ENCODE measurements at places on chromosomes 5 and 9.

GRCh38 chr9:107486674-107487520 lies 2.7 kb downstream of the KLF4 start:
- DNase-seq, result no peak

- DNase-seq, result no peak
Observed at GRCh38 chr5:137114529-137114928, 384.6 kb downstream of the SPOCK1 start.

DNA sequence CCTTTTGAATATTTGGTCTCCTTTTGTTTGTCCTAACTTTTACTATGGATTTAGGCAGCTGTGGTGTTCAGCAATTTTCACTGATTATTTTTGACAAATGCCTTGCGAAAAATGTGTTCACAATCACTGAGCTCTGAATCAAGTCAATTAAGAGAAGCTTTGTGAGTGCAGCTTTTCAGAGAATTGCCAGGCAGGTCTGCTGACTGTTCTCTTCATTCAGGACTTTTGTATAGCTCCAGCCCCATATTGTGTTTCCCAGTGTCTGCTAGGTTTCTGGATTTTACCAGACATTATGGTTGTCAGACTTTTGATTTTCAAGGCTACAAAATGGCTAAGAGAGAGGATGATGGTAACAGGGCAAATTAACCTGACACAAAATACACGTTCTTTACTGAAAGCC lies 1055.9 kb downstream of the CDH18 start:
- DNase-seq, result no peak

DNA sequence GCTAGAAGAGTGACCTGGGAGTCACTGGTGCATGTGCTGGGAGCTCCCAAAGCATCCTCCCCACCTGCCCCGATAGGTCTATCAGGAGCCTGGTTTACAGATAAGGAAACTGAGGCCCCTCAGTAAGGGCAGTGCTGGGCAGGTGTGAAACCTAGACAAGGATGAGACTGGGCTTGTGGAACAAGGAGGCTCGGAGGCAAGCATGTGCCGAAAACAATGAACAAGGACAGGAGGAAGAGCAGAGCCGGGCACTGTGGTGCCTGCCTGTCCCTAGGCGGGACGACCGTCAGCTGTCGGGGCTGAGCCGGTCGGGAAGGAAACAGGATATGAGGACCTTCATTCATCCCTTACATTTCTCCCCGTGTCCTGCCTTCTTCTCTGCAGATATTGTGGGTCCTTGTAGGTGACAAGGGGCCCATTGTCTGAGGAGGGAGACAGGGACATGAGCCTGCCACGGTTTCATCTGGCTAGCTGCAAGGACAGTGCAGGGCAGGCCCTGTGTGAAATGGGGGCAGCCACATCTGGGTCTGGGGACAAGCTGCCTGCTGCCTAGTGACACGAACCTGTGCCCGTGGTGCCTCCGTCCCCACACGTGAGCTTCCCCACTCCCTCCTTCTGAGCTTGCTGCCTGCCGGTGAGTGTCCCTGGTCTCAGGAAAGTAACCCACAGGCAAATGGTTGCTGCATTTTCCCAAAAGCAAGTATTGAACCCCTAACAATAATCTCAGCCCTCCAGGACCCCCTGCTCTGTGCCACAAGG lies 18.6 kb downstream of the FGD3 start:
- DNase-seq, result no peak

GRCh38 chr9:113477661-113478060 lies 14.1 kb downstream of the RGS3 start:
- DNase-seq, result no peak

DNA sequence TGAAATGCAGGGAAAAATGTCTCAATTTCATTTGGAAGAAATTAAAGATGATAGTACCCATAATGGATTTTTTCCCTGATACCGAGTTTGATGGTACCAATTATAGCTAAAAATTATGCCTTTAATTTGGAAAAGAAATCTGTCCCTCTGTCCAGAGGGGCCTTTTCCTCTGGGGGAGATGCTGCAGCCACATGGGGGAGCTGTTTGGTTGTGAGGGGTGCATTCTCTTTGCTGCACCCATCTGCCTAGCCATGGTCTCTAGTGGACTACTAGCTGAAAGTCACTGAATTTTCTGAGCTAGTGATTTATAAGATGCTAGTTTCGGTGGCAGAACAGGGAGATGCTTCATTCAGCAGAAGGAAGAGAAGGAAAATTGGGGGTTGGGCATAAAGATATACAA lies 9.6 kb downstream of the SEC61B start:
- no peak for DNase-seq

GRCh38 chr9:23850690-23851629 lies 24.9 kb upstream of the ELAVL2 start:
- DNase-seq, result no peak

GRCh38 chr5:5983261-5983980 lies 394.9 kb downstream of the MED10 start:
- no peak for DNase-seq

GRCh38 chr5:87729781-87730180 lies 317.1 kb upstream of the CCNH start:
- DNase-seq, result no peak

- no peak for DNase-seq
Observed at GRCh38 chr5:178490935-178491652, 99.1 kb downstream of the COL23A1 start.

GRCh38 chr5:157761690-157762621 lies 18.4 kb downstream of the LSM11 start:
- DNase-seq, result no peak

- no peak for DNase-seq
Observed at GRCh38 chr5:174183701-174184100, 138.2 kb downstream of the NSG2 start.

DNA sequence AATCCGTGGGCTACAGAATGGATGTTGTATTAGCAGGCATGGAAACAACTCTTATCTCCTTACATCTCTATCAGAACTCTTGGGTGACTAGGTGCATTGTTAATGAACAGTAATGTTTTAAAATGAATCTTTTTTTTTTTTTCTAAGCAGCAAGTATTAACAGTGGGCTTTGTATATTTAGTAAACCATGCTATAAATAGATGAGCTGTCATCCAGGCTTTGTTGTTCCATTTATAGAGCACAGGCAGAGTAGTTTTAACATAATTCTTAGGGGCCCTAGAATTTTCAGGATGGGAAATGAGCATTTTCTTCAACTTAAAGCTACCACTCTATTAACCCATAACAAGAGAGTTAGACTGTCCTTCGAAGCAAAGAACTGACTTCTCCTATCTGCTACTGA lies 233.7 kb upstream of the ADAMTSL1 start:
- DNase-seq, result no peak
